GM04503 (cell line): ENCODE measurements at places on chromosomes 16 and 17.

GRCh38 chr16:522320-523096 lies 5.0 kb upstream of the CAPN15 start:
- no peak for DNase-seq

GRCh38 chr17:77796176-77796860 lies 162.2 kb upstream of the TNRC6C start:
- no peak for DNase-seq

- no peak for DNase-seq
Measured at GRCh38 chr16:1091992-1092552, 4.0 kb downstream of the C1QTNF8 start.

GRCh38 chr17:52064791-52065211 lies 93.7 kb downstream of the CA10 start:
- DNase-seq: peak; percentile 73

DNA sequence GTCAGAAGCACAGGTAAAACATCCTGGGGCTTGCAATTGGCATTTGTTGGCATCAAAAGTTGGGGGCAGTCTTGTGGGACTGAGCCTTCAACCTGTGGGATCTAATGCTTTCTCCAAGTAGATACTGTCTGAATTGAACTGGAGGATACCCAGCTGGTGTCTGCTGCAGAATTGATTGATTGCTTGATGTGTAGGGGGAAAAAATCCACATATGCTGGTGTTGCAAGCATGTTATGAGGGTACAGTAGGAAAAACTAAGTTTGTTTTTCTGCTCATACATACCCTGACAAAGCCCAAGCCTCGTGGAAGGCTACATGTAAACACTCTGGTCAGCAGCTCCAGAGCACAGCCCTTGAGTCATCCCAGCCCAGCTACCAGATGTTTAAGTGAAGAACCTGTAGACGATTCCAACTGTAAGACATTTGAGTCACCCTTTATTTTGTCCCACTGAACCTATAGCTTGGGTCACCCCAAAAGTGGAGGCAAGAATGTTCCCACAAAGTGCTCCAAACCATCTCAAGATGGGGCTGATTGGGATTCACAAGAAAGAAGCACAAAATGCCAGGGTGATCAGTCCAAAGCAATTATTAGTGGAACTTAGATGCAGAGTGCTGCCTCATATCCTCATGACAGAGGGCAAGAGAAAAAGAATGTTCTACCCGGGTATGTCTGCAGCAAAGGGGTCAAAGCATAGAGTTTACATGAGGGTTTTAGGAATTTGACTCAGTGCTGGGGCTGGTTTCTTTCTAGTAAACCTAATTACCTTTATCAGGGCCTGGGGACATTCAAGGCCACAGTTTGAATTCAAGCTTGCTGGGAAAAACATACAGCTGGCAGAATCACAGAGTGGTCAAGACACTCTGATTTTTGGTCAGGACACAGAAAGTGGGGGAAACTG lies 9.6 kb upstream of the APPBP2 start:
- no peak for DNase-seq
